Activated CD4-positive, alpha-beta T cell treated with anti-CD3 and anti-CD28 coated beads, Interleukin-2, amount 50 U/mL, for 48 hours (primary cell): ENCODE measurements at places on chromosomes 3 and 15.
A peak's percentile ranks its signal among the peaks of the same experiment; 100 is the strongest.

- no peak for DNase-seq
Observed at GRCh38 chr3:117409256-117409655, 699.7 kb downstream of the TUSC7 start.

DNA sequence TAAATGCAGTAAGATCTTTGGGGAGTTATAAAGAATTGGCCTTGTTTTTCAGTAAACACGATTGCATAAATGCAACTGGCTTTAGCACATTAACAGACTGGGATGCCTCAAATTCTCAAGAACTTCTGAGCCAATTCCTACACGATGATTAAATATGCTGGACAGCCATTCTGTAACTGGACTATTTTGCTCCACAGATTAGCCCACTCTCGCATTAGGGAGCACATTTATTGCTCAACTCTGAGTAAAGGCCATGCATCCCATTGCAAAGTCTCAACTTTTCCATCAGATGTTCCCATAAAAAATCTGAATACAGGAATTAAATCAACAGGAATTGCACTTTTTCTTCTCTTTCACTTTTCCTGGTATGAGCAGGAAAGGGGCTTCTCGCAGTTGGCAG, 66.7 kb upstream of the PRICKLE2 start:
- no peak for DNase-seq

GRCh38 chr3:66075281-66075680, 36.6 kb upstream of the MAGI1 start:
- no peak for DNase-seq

DNA sequence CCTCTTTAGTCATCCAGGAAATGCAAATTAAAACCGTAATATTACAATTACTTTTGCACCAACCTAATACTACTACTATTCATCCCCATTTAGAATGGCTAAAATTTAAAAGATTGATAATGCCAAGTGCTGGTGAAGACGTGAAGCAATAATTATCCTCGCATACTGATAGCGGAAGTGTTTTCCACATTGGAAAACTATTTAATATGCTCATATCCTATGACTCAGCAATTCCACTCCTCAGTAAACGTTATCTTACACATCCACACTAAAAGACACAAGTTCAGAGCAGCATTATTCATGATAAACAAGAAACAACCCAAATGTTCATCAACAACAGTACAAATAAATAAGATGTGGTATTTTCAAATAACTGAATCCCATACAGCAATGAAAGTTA, 70.6 kb downstream of the VPS13C start:
- no peak for DNase-seq

GRCh38 chr3:53346514-53346913, 829 bp downstream of the DCP1A start:
- no peak for DNase-seq

DNA sequence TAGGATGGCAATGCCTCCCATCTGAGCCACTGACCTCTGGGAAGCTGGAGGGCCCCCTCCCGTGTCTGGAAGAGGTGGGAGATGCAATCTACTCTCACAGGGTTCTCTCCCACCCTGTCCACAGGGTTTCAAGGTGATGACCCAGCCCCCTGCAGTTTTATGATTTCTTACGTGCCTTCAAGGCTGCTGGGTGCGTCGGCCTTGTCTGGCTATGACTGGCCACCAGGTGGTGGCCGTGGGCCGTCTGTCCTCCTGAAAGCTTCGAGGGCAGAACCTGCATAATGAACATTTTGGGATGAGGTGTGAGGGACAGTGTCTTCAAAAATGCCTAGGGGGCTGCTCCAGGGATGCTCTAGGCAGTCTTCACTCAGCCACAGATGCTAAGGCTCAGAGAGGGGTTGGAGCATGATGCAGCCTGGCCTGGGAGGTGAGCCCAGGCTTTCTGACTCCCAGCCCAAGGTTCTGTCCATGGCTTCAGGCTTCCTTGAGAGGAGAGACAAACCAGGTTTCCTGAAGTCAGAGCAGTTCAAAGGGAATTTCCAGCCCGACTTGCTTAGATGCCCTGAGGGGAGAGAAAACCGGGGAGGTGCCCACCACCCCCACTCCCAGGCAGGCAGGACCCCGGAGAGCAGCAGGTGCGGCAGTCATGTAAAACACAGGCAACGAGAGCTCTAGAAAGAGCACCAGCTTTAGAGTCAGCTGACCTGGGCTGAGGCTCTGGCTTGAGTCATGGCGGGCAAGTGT, 18.7 kb downstream of the ISG20 start:
- DNase-seq = no peak

- DNase-seq = no peak
Observed at GRCh38 chr3:25460751-25461150, 32.7 kb downstream of the RARB start.

GRCh38 chr3:183015185-183015584, 34.8 kb upstream of the DCUN1D1 start:
- no peak for DNase-seq

GRCh38 chr15:100601163-100601562, 821 bp downstream of the LINS1 start:
- DNase-seq = peak; percentile 54

GRCh38 chr3:197298945-197299854, 788 bp upstream of the DLG1 start:
- DNase-seq = peak; percentile 35

- DNase-seq = no peak
Observed at GRCh38 chr15:55037071-55037470, 159.7 kb downstream of the RSL24D1 start.

GRCh38 chr15:71435552-71435951, 320.3 kb downstream of the THSD4 start:
- DNase-seq = no peak

DNA sequence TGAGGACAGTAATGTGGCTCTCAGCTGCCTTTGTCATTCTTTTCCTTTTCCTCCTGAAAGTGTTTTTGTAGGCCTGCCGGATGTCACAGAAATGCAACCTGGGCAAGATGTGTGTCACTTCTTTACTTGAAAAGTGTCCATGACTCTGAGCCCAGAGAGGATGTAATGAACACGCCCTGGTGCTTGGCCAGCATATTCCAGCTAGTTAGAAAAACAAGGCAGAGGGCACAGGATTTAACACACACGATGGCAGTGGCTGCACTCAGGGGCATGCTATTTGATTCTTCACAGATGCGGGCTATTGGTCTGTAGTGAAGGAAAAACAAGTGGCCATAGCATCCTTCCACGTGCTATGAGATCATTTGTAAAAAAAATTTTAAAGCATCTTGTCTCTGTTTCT, 30.3 kb upstream of the PTX3 start:
- no peak for DNase-seq

DNA sequence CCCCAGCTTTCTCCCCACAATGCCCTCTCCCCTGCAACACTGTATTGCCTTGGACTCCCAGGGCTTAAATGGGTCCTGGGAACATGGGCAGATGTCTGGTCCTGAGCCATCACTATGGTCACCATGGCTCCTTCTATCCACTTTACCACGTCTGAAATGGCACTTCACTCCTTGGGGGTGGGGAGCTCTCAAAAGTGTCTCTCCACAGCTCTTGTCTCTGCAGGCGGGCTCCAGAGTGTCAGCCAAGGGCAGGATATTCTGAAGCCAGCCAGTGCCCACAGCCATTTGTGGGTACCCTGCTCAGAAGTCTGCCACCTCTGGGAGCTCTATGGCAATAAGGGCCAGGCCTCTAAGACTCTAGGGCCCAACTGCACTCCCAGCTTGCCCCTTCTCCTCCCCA, 163.9 kb downstream of the PPM1L start:
- DNase-seq = no peak
